ENCODE measurements at places on chromosomes 2 and 18.

- no peak overlapping the region for H3K4me3 ChIP-seq
- no peak overlapping the region for H3K27ac ChIP-seq
- no peak for DNase-seq
Observed at GRCh38 chr2:31018280-31018679, 120.0 kb downstream of the GALNT14 start.

GRCh38 chr2:64819774-64820688 lies 166.3 kb upstream of the SERTAD2 start:
- peak overlapping the region; percentile 22 for H3K4me3 ChIP-seq
- no peaks in the 10 kb centered on the region for H3K27me3 ChIP-seq
- no peaks in the 10 kb centered on the region for H3K36me3 ChIP-seq

- H3K4me1 ChIP-seq, result no peaks in the 10 kb centered on the region
- H3K4me3 ChIP-seq, result no peak overlapping the region
- no peaks in the 10 kb centered on the region for H3K27me3 ChIP-seq
- no peak overlapping the region for H3K27ac ChIP-seq
- H3K36me3 ChIP-seq, result peaks cover 74% of the 10 kb centered on the region
- no peak for DNase-seq
Observed at GRCh38 chr2:95179451-95179850, 13.8 kb downstream of the ZNF2 start.

DNA sequence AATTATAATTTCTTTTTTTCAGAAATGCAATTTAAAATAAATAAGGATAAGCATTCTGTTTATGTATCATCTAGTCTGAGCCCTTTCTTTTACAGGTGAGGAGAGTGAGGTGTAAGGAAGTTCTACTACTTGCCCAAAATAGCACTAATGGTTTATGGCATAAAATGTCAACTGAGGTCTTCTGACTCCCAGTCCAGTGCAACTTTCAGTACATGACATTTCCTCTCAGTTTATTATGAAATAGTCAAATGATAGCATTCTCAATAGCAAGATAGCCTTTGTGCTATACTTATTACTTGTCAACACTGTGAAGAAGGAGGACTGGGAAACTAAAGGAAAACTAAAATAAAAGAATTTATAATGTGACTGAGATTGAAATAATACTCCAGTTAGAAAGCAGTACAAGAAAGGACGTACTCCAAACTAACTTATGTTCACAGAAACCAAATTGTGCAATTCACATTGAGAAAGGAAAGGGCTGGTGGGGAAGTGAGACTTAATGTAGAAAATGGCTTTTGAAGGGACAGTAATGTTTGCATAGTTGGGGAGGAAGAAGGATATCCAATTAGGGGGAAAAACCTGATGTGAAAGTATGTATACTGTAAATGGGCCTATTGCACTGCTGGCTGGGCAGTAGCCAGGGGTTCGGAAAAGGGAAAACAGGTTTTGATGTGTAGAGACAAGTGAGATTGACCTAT lies 166.7 kb upstream of the ZEB2 start:
- H3K4me3 ChIP-seq, result no peak overlapping the region
- H3K36me3 ChIP-seq, result no peaks in the 10 kb centered on the region
- peak overlapping the region; percentile 94 for H3K27ac ChIP-seq
- no peaks in the 10 kb centered on the region for H3K27me3 ChIP-seq
- peak; percentile 90 for DNase-seq

- H3K4me1 ChIP-seq, result no peaks in the 10 kb centered on the region
- H3K4me3 ChIP-seq, result no peak overlapping the region
- H3K36me3 ChIP-seq, result no peaks in the 10 kb centered on the region
- DNase-seq, result no peak
- no peaks in the 10 kb centered on the region for H3K27me3 ChIP-seq
Observed at GRCh38 chr18:75010689-75011088, 198.2 kb downstream of the PTGR3 start.

- H3K36me3 ChIP-seq, result no peaks in the 10 kb centered on the region
- no peaks in the 10 kb centered on the region for H3K27me3 ChIP-seq
- no peak for DNase-seq
- no peak overlapping the region for H3K27ac ChIP-seq
- H3K4me3 ChIP-seq, result no peak overlapping the region
- peaks cover under 1% of the 10 kb centered on the region for H3K4me1 ChIP-seq
Observed at GRCh38 chr2:196200557-196200956, 29.2 kb upstream of the STK17B start.

DNA sequence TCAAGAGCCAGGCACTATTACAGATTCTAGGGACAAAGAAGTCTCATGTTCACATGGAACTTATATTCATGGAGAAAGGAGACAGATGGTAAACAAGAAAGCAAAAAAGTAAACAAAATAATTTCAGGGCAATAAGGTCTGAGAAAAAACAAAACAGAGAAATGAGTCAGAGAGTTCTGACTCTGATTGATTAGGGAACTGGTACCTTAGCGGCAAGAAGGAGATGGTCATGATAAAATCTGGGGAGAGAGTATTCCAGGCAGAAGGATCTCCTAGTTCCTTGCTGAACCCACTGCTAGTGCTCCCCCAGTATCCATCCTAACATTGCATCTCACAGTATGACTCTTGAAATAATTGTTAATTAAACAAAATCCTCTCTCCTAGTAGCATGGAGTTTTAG lies 161.8 kb upstream of the KLF7 start:
- H3K27me3 ChIP-seq, result no peaks in the 10 kb centered on the region
- DNase-seq, result no peak

GRCh38 chr2:136116813-136117390 lies 1.0 kb downstream of the CXCR4 start:
- peak overlapping the region; percentile 98 for H3K4me3 ChIP-seq
- no peaks in the 10 kb centered on the region for H3K27me3 ChIP-seq
- peaks cover 66% of the 10 kb centered on the region for H3K4me1 ChIP-seq
- H3K27ac ChIP-seq, result peak overlapping the region; percentile 99

DNA sequence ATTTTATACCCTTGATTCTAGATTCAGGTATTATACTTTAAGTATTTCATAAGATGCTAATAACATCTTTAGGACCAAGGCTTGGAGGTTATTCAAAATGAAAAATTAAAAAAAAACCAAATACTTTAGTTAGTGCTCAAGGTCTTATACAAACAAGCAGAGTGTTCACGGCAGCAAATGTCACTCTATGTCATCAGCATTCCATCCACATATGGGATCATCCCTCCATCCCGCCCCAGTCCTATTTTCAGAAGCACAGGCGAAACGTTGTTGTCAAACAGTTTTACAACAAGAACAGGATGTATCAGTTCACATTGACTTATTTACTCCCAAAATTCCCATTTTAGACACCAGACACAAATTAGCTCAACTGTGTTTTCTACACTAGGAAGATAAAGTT lies 83.7 kb downstream of the DSEL start:
- H3K4me3 ChIP-seq, result no peak overlapping the region
- H3K36me3 ChIP-seq, result no peaks in the 10 kb centered on the region
- H3K27me3 ChIP-seq, result no peaks in the 10 kb centered on the region
- no peak overlapping the region for H3K27ac ChIP-seq
- DNase-seq, result no peak
- no peaks in the 10 kb centered on the region for H3K4me1 ChIP-seq

Measured in CD14-positive monocyte (primary cell).